CD4-positive, alpha-beta T cell treated with Interferon alpha-2 for 1 hour (primary cell): ENCODE measurements at places on chromosomes 16 and 17.

- peak; percentile 62 for DNase-seq
These were observed 44.9 kb upstream of the DNAJA2 start for GRCh38 chr16:47018223-47018891.

DNA sequence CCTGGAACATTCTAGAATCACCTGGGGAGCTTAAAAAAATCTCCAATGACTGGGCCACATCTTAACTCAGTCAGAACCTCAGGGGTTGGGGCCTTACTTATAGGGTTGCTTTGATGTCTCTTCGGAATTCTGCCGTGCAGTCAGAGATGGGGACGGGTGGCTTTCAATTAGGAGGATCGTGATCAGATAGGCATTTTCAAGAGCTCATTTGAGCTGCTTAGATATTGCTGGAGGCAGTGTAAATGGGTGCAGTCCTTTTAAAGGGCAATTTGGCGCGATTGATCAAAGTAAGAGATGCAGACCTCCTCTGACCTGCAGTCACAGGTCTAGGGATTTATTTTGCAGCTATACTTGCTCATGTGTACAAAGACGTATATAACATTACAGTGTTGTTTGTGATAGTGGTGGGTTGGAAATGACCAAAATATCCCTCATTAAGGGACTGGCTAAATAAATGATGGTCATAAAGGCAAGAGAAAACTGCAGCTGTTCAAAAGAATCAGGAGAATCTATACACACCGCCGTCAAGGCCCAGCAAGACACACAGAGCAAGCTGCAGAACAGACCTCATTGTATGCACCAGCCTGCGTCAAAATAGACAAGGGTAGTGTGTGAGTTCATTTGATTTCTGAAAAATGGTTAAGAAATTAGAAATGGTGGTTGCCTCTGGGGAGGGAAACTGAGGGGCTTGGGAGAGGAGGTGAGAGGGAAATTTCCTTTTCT lies 6.3 kb upstream of the KCNG4 start:
- no peak for DNase-seq

DNA sequence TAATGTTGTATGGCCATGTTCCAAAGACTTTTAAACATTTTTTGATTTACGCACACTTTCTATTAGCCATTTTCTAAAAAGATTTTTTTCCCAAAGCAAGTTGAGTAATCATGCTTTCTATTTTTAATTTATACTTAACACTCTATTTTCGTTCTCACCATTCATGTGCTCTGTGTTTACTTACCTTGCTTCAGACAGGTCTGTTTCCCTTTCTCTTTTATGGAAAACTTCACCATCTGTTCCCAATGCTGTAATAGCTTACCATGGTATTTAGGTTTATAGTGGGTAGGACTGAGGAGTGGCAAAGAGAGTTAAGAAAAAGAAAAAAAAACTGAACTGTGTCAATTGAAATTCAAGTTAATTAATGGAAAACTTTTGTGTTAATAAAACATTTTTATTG lies 37.5 kb upstream of the KCNJ16 start:
- DNase-seq = no peak

- no peak for DNase-seq
These were observed 5.7 kb upstream of the TCAP start for GRCh38 chr17:39659279-39660010.

GRCh38 chr17:2061441-2061958 lies 6.6 kb downstream of the HIC1 start:
- no peak for DNase-seq

DNA sequence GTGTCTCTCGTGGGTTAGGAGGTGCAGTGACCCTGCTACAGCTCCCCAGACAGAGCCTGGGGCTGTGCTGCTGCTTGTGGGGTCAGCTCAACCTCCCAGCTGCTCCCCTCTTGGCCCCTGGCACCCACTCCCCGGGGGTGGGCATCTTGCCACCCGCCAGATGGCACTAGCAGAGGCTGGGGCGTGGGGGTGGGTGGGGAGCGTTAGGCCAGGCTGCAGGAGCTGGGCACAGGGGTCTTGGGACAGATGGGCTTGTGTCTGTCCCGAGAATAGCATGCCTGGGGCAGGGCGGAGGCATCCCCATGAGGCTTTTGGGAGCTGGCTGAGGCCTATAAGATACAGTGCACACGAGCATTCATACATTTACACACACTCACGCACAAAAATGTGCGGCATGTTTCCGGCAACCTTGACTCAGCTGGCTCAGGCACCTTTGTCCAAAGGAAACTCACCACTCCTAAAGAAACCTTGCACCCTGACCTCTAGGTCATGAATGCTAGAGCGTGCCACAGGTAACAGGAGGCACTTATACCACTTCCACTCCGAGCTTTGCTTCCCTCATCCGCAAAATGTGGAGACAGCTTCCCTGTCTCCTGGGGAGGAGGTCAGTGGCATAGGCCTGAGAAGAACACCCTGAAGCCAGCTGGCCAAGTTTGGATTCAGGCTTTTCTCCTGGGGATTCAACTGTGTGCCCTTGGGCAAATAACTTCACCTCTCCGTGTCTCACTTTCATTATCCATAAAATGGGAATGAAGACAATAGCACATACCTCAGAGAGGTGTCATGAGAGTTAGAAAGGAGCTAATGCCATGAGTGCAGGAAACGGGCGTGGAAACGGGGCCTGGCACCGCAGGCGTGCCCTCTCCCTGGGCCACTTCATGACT lies 78.9 kb upstream of the LHX1 start:
- no peak for DNase-seq

- no peak for DNase-seq
These were observed 39.8 kb downstream of the TLE7 start for GRCh38 chr16:71402007-71402406.
